Naive thymus-derived CD4-positive, alpha-beta T cell (primary cell): ENCODE measurements at places on chromosomes 5 and 9. TPM values are rescaled to one million over a fixed set of nuclear protein-coding genes. Genes with fewer than 3 reads are reported as not detected.

The C7 gene
- not detected for total RNA-seq

The IL13 gene
- 71.3 and 84.2 TPM in 2 replicates for total RNA-seq

The HSPB3 gene
- total RNA-seq: not detected

The SMIM33 gene
- 0.14 TPM for total RNA-seq

The CCNB1 gene
- total RNA-seq: 101 and 110 TPM in 2 replicates

DNA sequence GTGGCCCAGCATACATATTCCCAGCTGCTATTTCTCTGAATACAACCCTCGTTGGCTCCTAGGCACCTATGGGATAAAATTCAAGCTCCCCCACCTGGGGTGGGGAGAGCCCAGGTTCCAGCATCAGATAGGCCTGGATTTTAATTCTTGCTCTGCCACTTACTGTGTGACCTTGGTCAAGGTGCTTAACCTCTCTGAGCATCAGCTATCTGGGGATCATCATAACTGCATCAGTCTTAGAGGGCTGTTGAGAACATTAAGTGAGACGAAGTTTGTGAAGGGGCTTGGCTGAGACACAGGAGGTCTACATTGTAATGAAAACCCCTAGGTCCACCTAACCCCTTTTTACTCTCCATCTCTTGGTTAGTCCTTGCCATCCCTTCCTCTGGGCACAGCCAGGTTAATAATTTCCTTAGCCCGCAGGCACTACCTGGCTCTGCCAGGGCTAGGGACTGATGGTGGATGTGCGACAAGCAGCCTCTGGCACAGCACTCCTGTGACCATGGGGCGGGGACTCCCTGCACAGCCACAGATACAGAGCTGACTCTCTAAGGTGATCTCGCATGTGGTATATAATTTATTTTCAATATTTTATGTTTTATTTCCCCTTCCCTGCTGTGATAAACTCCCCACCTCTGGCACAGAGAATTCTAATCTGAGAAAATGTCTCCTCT, 68.7 kb downstream of the CRB2 start:
- no peak overlapping the region for H3K4me3 ChIP-seq
- H3K4me1 ChIP-seq: no peaks in the 10 kb centered on the region
- DNase-seq: no peak
- H3K36me3 ChIP-seq: no peaks in the 10 kb centered on the region

DNA sequence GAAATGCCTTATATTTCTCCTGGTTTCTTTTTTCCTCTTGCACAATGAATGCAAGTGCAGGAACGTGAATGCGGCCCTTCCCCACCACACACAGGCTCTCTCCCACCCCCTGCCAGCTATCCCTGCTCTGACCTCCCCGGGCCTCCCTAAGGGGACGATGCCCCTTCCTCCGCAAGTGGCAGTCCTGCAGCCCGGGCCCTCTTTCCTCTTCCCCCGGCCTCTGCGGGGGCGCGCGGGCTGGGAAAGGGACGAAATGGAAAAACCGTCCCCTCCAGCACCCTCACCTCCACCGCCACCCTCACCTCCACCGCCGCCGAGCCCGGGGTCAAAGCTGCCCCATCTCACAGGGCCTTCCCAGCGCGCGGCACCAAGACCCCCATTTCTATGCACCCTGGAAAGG, 44.7 kb downstream of the GAS1 start:
- no peak overlapping the region for H3K27ac ChIP-seq
- H3K36me3 ChIP-seq: no peaks in the 10 kb centered on the region
- no peaks in the 10 kb centered on the region for H3K4me1 ChIP-seq

GRCh38 chr9:2241461-2241835, 226.3 kb downstream of the SMARCA2 start:
- H3K4me1 ChIP-seq: no peaks in the 10 kb centered on the region
- no peaks in the 10 kb centered on the region for H3K27me3 ChIP-seq
- no peak overlapping the region for H3K4me3 ChIP-seq

- peaks cover 87% of the 10 kb centered on the region for H3K4me1 ChIP-seq
- H3K36me3 ChIP-seq: no peaks in the 10 kb centered on the region
- peak overlapping the region; percentile 52 for H3K4me3 ChIP-seq
- peak; percentile 51 for DNase-seq
- H3K27me3 ChIP-seq: no peaks in the 10 kb centered on the region
- H3K27ac ChIP-seq: peak overlapping the region; percentile 96
Measured at GRCh38 chr9:128026255-128026772, 40.8 kb downstream of the NAIF1 start.
